ENCODE measurements at places on chromosomes 1 and 21. TPM values are rescaled to one million over a fixed set of nuclear protein-coding genes. Genes with fewer than 3 reads are reported as not detected.

CAPN8 gene
- not detected for total RNA-seq

MEX3A gene
- 0.28 TPM for total RNA-seq

RUNX3 gene
- total RNA-seq, result 1.2 TPM

FAM110D gene
- total RNA-seq, result 4.2 TPM

ERI3 gene
- 39.4 TPM for total RNA-seq

C1orf87 gene
- not detected for total RNA-seq

SPRR2G gene
- total RNA-seq, result not detected

SLC6A9 gene
- 16.6 TPM for total RNA-seq

UFC1 gene
- 65.6 TPM for total RNA-seq

TMEM63A gene
- total RNA-seq, result 94.4 TPM

DSTYK gene
- 13.2 TPM for total RNA-seq

RPAP2 gene
- 18.2 TPM for total RNA-seq

FHAD1 gene
- total RNA-seq, result 1.1 TPM

CRYBG2 gene
- total RNA-seq, result not detected

ATP1A4 gene
- 0.27 TPM for total RNA-seq

KRTAP12-1 gene
- not detected for total RNA-seq

DNAJC28 gene
- total RNA-seq, result 2.1 TPM

FMO4 gene
- 2.0 TPM for total RNA-seq

FAM177B gene
- 0.36 TPM for total RNA-seq

KRTAP26-1 gene
- total RNA-seq, result not detected

FCRL5 gene
- not detected for total RNA-seq

PGLYRP4 gene
- total RNA-seq, result not detected

AJAP1 gene
- 0.71 TPM for total RNA-seq

ATPAF1 gene
- total RNA-seq, result 61.5 TPM

GPR37L1 gene
- total RNA-seq, result 0.36 TPM

SIM2 gene
- not detected for total RNA-seq

BSND gene
- not detected for total RNA-seq

GUCA2A gene
- total RNA-seq, result not detected

VASH2 gene
- 2.1 TPM for total RNA-seq

KLHL20 gene
- 37.0 TPM for total RNA-seq

RHEX gene
- not detected for total RNA-seq

ACTL8 gene
- total RNA-seq, result not detected

PRAMEF10 gene
- not detected for total RNA-seq

HNRNPCL2 gene
- total RNA-seq, result not detected

USP1 gene
- total RNA-seq, result 33.6 TPM

ATP5PO gene
- total RNA-seq, result 468 TPM

PADI3 gene
- not detected for total RNA-seq

SH2D2A gene
- 5.3 TPM for total RNA-seq

GPR157 gene
- total RNA-seq, result 1.8 TPM

ZNHIT6 gene
- total RNA-seq, result 15.6 TPM

CFHR5 gene
- total RNA-seq, result not detected

OR2T33 gene
- total RNA-seq, result not detected

RGS16 gene
- 0.83 TPM for total RNA-seq

HOOK1 gene
- total RNA-seq, result 1.1 TPM

SYCP1 gene
- total RNA-seq, result not detected

FCGR2B gene
- 13.2 TPM for total RNA-seq

SV2A gene
- total RNA-seq, result 3.3 TPM

RIMKLA gene
- total RNA-seq, result 2.1 TPM

ADCY10 gene
- not detected for total RNA-seq

PPIAL4G gene
- 0.28 TPM for total RNA-seq

OLIG1 gene
- not detected for total RNA-seq

SPTA1 gene
- total RNA-seq, result not detected

SLC5A9 gene
- not detected for total RNA-seq

S100A1 gene
- 7.5 TPM for total RNA-seq

GBP6 gene
- total RNA-seq, result not detected

TSPEAR gene
- total RNA-seq, result not detected

AVPR1B gene
- total RNA-seq, result not detected

AKNAD1 gene
- total RNA-seq, result not detected

Measured in sigmoid colon (tissue), 7 donors.